CD4-positive, alpha-beta T cell (primary cell): ENCODE measurements at places on chromosomes 6 and 20. TPM values are rescaled to one million over a fixed set of nuclear protein-coding genes. Genes with fewer than 3 reads are reported as not detected.

DNA sequence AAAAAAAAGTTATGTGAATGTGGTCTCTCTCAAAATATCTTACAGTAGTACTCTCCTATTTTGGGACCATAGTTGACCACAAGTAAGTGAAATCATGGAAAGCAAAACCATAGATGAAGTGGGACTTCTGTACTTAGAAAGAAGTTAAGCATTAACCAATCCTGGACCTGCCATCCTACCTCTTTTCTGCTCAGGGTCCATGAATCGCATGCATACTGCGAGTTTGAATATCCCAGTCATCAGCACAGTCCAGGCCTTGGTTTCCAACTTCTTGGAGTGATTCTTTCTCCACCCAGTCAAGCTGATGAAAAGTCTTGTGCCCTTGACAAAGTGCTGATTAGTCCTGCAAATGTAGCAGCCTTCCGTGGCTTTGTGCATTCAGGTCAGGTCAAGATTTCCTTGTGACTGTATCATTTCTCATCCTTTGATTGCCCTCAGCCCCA is 46.0 kb downstream of the RNF217 start:
- DNase-seq = no peak

DNA sequence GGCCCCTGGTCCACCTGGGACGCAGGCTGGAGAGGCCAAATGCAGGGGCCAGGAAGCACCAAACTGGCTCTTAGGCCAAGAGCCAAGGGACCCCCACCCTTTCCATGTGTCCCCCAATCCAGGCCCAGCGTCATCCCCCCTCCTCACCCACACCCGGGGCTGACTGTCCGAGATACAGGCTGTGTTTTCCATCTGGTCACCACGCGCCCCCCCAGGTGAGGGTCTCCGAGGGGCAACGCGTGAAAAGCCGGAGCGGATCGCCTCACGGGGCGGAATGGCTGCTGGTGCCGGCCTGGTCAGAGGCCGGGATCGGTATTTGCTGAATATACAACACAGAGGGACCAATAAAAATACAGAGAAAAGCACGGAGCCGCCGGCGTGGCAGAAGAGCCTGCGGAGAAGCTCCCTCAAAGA is 5.2 kb upstream of the ABHD16B start:
- DNase-seq = no peak

GRCh38 chr6:148565930-148566663 is 180.7 kb upstream of the UST start:
- DNase-seq = no peak

DNA sequence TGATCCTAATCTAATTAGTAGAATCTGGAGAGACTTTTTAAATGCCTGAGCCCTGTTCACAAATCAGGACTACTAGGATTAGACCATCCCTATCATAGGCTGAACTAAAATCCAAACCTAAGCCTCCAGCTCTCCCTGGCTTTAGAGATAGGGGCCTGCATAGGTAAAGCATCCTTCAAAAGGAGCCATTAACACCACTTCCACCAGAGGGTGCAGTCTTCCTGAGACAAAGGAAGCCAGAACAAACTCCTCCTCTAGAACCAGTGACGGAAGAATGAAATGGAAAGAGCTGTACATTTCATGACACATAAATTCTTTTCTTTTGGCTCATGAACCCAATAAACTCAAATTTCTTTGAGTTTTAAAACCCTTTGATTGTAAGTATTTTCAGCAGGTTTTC is 291.2 kb upstream of the ADGRB3 start:
- DNase-seq = no peak

DNA sequence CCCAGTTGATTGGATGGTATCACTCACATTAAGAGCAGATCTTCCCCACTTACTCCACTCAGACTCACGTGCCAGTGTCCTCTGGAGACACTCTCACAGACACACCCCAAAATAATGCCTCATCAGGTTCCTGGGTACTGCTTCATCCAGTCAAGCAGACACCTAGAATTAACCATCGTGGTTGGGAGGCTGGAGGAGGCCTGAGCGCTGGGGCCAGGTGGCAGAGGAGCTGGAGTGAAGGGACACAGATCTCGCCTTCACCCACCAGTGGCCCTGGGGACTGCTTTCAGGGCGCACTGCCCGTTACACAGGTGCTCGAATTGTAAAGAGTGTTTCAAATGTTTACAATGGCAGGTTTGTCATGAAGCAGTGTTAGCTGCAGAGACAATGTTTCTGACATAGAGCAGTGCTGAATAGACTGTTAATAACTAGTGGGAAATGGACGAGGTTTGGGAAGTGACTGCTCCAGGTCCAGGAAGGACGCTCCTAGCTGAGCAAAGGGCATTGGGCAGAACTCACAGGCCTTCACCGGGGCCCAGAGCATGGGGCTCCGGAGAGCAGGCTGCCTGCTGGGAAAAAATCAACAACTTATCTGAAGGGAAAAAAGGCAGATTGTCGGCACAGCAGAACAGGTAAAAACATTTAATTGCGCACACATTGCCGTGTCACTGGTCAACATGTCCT is 38.4 kb downstream of the TMEM242 start:
- no peak for DNase-seq

DNA sequence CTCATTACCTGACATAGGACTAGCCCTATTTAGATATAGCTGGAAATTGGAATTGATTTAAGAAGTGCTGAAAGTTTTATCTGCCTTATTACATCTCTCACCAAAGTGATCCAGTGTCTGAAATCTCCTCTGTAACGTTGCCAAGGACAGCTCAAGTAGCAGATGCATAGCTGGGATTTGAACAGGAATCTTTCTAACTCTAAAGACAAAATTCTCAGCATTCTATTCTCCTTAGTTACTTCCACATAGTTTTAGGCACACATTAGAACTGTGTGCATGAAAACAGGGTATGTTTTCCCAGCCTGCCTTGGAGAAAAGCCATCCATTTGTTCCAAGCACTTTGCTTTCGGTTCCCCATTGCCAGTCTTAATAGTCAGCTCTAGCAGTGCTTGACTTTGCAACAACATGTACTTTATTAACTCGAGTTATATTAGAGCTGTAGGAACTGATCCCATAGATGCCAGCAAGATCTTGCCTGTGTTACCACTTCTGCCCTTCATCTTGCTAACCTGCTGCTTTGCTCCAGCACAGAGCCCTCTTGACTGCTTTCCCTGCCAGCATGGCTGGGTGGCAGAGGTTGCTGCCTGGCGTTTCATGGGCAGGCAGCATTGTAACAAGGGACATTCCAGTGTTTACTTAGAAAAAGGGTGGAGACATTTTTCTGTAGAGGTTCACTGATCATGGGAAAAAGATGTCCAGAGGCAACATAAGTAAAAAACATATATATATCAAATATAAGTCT is 56.1 kb upstream of the STMND1 start:
- no peak for DNase-seq

GRCh38 chr20:61115364-61116065 is 136.5 kb upstream of the CDH4 start:
- DNase-seq = no peak

- no peak for DNase-seq
Measured at GRCh38 chr6:153092082-153093013, 38.7 kb downstream of the RGS17 start.

- peak; percentile 46 for DNase-seq
Measured at GRCh38 chr6:31586599-31587281, 663 bp downstream of the LST1 start.

DNA sequence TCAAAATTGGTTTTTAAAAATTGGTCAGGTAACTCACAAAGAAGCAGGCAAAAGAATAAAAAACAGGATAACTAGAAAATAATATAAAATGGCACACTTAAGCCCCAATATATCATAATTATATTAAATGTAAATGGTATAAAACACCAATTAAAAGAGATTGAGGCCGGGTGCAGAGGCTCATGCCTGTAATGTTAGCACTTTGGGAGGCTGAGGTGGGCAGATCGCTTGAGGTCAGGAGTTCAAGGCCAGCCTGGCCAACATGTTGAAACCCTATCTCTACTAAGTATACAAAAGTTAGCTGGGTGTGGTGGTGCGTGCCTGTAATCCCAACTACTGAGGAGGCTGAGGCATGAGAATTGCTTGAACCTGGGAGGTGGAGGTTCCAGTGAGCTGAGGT is 36.1 kb downstream of the TCP11 start:
- DNase-seq = no peak

GRCh38 chr6:166422201-166422940 is 39.6 kb upstream of the MPC1 start:
- no peak for DNase-seq

DNA sequence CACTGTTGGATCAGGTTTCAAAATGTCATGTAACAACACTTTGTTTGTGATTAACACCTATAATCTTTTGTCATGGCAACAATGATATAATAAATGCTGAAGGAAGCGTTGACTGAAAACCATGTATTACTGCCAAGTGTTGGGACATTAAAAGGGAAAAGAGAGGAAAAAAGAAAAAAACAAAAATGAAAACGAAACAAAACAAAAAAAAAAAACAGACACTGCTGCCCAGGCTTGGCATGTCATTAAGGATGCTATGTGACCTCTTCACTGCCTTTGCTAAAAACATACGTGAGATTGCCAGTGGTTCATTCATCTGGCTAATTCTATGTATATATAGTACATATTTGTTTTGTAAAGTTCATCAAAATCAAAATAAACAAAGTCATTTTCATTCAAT is 516.7 kb upstream of the RNF217 start:
- DNase-seq = no peak

DNA sequence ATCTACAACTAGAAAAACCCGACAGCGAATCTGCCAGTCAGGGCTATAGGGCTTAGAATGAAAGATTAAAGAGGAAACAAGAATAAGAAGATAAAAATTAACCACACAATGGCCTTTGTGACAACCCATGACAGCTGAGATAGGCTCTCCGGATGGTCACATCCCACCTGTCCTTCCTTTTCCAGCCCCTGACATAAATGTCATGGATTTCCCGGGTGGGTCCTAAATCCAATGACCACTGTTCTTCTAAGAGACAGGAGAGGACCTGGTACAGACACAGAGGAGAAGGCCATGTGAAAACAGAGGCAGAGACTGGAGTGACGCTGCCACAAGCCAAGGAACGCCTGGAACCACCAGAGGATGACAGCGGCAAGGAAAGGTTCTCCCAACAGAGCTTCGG is 41.8 kb downstream of the ATXN1 start:
- DNase-seq = no peak

GRCh38 chr6:1013656-1014430 is 298.1 kb upstream of the FOXQ1 start:
- no peak for DNase-seq

DNA sequence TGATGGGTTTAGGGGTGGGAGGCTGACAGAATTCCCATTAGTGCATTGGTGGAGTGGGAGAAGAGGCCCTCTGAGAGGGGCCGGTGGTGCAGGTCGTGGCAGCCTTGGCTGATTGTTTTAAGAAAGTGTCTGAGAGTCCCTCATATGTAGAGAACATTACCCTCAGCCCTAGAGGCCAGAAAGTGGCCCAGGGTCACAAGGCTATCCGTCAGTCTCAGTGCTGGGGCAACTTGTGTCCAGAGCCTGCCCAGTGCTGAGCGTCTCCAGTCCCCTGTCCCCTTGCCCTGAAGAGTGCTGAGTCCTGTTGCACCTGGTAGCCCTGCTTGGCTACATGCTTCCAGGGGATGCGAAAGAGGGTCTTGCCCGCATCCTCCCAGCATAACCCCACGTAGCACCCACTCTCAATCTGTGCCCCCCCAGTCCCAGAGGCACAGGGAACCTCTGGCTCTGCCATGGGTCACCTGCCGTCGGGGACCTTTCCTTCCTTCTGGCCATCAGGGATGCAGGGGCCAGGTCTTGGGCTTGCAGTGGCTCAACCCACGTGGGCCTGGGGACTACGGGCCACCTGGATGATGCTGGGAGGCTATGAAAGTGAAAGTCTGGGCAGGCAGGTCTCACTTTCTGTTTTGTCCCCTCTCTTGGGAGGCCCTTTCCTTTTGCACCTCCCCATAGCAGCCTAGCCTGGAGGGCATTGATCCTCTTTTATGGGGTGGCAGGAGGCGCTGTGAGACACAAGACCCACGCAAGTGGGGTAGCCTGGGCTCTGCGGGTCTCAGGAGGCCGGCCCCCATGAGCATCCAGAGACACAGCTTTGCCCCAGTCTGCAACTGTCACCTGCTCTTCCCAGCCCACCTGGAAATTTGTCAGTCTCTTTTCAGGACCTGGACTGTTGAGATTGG is 12.2 kb downstream of the DUSP15 start:
- no peak for DNase-seq

GRCh38 chr6:81816380-81816779 is 63.9 kb upstream of the TENT5A start:
- no peak for DNase-seq

DNA sequence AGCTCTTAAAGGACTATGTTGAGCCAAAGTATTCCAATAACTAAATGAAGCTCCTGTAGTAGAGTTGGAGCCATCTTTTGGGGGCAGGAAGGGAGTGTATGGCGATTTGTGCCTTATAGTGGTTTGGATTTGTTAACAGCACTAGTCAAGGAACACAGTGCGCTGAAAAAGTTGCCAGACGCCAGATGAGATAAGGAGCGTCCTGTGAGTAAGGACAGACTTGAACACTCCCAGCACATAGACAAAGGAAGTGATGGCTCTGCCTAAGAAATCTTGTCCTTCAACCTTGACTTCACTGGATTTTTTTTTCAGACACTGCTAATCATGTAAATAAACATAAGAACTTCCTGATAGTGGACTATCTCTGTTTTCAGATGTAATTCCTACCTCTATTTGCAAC is 136.9 kb downstream of the TRMT11 start:
- no peak for DNase-seq

GRCh38 chr6:53159558-53159957 is 10.9 kb upstream of the GCM1 start:
- no peak for DNase-seq

DNA sequence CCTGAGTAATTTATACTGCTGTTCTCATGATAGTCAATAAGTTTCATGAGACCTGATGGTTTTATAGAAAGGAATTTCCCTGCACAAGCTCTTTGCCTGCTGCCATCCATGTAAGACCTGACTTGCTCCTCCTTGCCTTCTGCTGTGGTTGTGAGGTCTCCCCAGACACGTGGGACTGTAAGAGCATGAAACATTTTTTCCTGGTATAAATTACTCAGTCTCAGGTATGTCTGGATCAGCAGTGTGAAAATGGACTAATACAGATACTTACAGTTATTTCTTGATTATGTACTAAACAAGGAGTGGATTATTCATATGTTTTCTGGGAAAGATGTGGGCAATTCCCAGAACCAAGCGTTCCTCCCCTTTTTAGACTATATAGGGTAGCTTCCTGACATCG is 1.9 kb upstream of the TRIM38 start:
- DNase-seq = no peak

GRCh38 chr6:130421585-130421984 is 55.8 kb downstream of the TMEM200A start:
- no peak for DNase-seq

DNA sequence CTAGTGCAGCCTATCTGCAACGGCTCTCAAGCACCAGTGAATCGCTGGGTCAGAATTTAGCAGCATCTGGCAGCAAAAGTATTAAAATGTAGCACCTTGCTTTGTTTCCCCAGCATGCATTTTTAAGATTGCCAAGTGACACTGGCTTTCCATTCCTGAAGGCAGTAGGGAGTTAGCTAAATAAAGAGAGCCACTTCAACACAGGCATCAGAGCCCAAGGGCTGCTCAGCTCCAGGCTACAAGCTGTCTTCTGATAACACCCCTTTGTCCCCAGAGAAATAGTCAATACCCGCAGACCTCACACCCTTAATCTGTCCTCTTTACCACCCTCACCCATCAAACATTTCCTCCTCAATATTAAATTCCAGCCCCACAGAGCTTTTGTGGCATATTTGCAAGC is 19.7 kb upstream of the MDFI start:
- DNase-seq = no peak

FNDC1 gene
- total RNA-seq = not detected

CCN6 gene
- not detected for total RNA-seq

SUN5 gene
- not detected for total RNA-seq

HTR1E gene
- not detected for total RNA-seq

ECI2 gene
- total RNA-seq = 25.6 TPM

GABRR1 gene
- total RNA-seq = not detected

SIRPB1 gene
- 7.8 TPM for total RNA-seq

ZFP57 gene
- total RNA-seq = not detected

FBXO5 gene
- total RNA-seq = 3.0 TPM
